Activated naive CD8-positive, alpha-beta T cell treated with anti-CD3 and anti-CD28 coated beads, Interleukin-2, amount 10 ng/mL, durations not matched to agents 7 days and 5 days (primary cell): ENCODE measurements at places on chromosomes 2 and 18. TPM values are rescaled to one million over a fixed set of nuclear protein-coding genes. Genes with fewer than 3 reads are reported as not detected.

- no peak for DNase-seq
- peaks cover 4% of the 10 kb centered on the region for H3K36me3 ChIP-seq
- H3K4me1 ChIP-seq, result peaks cover 6% of the 10 kb centered on the region
- H3K27me3 ChIP-seq, result no peaks in the 10 kb centered on the region
- no peak overlapping the region for H3K4me3 ChIP-seq
These were observed 300.9 kb upstream of the STON1 start for GRCh38 chr2:48229063-48229462.

GRCh38 chr2:96259497-96259921 lies 6.3 kb downstream of the TMEM127 start:
- H3K36me3 ChIP-seq, result peaks cover 6% of the 10 kb centered on the region
- DNase-seq, result no peak
- no peak overlapping the region for H3K4me3 ChIP-seq
- H3K27ac ChIP-seq, result no peak overlapping the region
- peaks cover 43% of the 10 kb centered on the region for H3K4me1 ChIP-seq
- no peaks in the 10 kb centered on the region for H3K27me3 ChIP-seq

GRCh38 chr2:166148500-166149400 lies 20.9 kb upstream of the SCN1A start:
- no peak overlapping the region for H3K4me3 ChIP-seq
- no peak for DNase-seq
- H3K27me3 ChIP-seq, result no peaks in the 10 kb centered on the region
- no peaks in the 10 kb centered on the region for H3K36me3 ChIP-seq

DNA sequence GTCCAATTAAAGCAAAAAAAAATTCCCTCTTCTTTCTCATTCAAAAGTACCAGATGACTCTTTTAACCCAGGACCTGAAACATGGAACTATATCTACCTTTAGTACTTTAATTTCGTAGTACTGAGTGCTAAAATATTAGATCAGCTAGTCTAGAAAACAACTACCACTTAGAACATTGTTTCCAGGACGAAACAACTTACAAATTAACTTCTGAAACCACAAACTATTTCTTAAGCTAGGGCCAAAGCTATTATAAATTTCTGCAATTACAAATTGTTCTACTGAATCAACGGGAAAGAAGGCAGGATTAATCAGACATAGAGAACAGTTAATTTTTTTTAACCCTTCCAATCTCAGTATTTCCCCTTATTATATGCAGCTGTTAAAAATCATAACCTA lies 39.9 kb downstream of the DARS1 start:
- no peak for DNase-seq
- peaks cover 20% of the 10 kb centered on the region for H3K4me1 ChIP-seq
- H3K27ac ChIP-seq, result no peak overlapping the region
- peaks cover 47% of the 10 kb centered on the region for H3K36me3 ChIP-seq
- H3K4me3 ChIP-seq, result no peak overlapping the region
- H3K27me3 ChIP-seq, result no peaks in the 10 kb centered on the region

- DNase-seq, result no peak
- no peak overlapping the region for H3K27ac ChIP-seq
- no peaks in the 10 kb centered on the region for H3K36me3 ChIP-seq
These were observed 58.6 kb downstream of the TMEM17 start for GRCh38 chr2:62447411-62447810.

ASPRV1 gene
- total RNA-seq, result 1.2 TPM

KRTCAP3 gene
- 13.9 TPM for total RNA-seq

GRCh38 chr2:226759768-226760167 lies 39.9 kb downstream of the IRS1 start:
- no peaks in the 10 kb centered on the region for H3K27me3 ChIP-seq
- DNase-seq, result no peak
- peaks cover 7% of the 10 kb centered on the region for H3K36me3 ChIP-seq
- no peak overlapping the region for H3K27ac ChIP-seq
